ENCODE measurements at places on chromosomes 16 and 17.

DNA sequence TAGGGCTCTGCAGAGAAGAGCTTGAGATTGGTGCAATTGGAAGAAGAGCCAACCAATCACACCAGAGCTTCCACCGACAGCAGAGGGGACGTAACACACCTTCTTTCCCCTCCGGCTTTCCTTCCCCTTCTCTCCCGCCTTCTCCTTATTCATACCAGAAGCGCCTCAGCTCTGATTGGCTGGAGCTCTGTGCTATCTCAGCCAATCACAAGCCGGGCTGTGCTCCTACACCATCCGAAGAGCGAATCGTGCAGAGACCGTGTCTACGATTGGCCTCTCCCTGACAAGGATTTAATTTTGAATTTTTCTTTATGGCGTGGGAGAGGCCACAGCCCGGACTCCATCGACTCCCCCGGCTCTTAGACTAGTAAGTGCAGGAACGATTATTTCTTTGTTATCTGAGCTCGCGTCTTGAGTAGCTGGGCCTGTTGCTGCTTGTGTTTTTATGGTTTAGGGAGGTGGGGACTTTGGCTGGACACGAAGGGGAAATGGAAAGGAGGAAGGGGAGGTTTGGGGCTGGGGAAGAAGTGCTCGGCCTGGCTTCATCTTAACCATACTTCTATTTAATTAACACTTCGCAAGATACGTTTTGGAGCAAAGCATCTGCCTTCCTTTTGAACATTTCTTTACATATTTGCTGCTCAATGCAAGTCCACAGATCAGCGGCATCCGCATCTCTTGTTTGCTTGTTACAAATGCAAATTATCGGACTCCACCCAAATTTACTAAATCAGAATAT, at the start of gene PRR11:
Gene PRR11 (plus strand): TSS at position 308 of the 739 bp plus-strand sequence. CDS start 14,007 bp downstream, outside the sequence.
- no peak for DNase-seq

DNA sequence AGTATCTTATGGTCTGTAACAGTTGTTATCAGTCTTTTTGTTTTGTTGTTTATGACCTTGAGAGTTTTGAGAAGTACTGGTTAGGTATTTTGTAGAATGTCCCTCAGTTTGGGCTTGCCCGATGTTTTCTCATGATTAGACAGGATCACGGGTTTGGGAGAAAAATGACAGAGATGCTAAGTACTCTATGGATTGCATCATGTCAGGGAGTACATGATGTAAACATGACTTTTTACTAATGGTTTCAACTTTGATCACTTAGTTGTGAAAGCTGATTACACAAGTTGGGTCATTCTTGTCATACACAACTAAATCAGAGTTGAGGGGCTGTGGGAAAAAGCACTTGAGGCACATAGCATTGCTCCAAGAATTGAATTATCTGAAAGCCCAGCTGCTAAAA, 94.7 kb upstream of the SIAH1 start:
- no peak for DNase-seq

DNA sequence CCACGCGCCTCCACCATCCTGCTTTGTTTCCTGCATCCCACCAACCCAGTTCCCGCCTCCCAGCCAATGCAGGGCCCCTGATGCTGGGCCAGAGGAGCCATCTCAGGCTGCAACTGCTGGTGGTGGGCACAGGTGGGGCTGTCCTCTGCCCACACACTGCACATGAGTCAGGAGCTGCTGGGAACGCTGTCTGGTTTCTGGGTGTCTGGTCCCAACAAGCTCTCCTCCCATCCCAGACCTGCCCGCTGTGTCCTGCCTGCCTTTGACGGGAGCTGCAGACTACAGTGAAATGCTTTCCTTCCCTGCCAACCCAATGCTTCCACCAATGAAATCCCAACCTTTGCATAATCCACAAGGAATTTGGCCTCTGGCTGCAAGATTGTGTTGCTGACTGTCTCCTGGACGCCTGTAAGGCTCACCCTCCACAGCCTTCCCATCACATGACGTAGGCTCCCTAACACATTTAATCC, 98.9 kb downstream of the N4BP1 start:
- DNase-seq = no peak

DNA sequence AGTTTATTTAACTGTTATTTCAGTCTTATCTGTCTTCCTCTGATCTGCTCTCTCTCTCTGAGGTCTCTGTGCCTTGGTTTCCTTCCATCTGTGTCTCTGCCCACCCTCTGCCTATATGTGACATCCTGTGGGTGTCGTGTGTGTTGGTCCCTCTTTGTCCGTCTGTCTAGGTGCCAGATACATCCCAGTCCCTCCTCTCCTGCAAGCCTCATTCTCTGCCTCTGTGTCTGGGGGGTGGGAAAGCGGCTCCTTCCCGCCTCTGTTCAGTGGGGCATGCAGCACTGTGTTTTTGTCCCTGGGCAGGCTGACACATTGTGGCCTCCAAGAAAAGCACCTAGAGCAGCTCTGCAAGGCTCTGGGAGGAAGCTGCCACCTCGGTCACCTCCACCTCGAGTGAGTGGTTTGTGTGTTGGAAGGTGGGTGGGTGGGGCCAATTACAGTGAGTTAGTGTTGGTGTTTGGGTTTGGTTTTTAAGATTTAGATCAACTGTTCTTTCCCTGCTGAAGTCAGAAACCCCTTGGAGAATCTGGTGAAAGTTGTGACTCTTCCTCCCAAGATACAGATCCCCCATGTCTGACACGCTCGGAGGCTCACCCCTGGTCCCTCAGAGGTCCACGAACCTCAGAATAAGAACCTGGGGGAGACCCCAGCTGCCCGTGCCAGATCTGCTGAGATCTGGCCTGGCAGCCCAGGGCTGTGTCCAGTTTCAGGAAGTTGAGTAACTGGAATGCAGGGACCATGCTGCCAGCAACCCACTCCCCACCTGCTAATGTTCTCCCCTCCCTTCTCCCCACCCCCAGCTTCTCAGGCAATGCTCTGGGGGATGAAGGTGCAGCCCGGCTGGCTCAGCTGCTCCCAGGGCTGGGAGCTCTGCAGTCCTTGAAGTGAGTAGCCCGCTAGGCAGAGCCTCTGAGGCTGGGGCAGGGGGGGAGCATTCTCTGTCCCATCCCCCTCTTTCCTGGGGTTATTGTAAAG, 50.9 kb upstream of the CPNE2 start:
- peak; percentile 67 for DNase-seq
